Stimulated activated CD8-positive, alpha-beta memory T cell treated with anti-CD3 and anti-CD28 coated beads, Interleukin-4, amount 100 ng/mL, for 1 hour (primary cell): ENCODE measurements at places on chromosomes 11 and 22.

GRCh38 chr11:115891581-115891980 is 387.4 kb upstream of the CADM1 start:
- DNase-seq: no peak

DNA sequence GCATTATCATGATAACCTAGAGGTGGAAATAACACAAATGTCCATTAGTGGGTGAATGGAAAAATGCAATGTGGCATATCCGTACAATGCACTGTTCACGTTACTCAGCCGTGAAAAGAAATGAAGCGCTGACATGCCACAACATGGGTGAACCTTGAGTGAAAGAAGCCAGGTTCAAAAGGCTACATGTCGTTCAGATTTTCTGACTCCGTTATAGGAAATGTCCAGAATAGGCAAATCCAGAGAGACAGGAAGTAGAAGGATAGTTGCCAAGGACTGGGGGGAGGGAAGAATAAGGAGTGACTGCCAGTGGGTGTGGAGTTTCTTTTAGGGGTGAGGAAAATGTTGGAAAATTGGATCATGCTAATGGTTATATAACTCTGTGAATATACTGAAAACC is 133.8 kb downstream of the ATXN10 start:
- DNase-seq: no peak

GRCh38 chr22:22141771-22142591 is 102.6 kb upstream of the VPREB1 start:
- no peak for DNase-seq

GRCh38 chr11:111300569-111300968 is 2.2 kb downstream of the POU2AF3 start:
- no peak for DNase-seq

DNA sequence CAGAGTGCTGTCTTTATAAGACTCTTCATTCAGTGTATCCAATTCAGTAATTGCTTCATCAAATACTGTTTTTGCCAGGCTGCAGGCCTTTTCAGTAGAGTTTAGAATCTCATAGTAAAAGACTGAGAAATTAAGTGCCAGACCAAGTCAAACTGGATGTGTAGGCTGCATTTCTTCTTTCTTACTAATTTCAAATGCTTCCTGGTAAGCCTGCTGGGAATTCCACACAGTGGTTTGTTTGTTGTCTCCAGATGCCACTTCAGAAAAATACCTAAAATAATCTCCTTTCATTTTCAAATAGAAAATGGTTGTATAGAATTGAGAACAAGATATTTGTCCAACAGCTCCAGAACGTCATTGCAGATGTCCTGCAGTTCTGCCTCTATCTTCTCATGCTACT is 34.7 kb downstream of the LDHAL6A start:
- no peak for DNase-seq

DNA sequence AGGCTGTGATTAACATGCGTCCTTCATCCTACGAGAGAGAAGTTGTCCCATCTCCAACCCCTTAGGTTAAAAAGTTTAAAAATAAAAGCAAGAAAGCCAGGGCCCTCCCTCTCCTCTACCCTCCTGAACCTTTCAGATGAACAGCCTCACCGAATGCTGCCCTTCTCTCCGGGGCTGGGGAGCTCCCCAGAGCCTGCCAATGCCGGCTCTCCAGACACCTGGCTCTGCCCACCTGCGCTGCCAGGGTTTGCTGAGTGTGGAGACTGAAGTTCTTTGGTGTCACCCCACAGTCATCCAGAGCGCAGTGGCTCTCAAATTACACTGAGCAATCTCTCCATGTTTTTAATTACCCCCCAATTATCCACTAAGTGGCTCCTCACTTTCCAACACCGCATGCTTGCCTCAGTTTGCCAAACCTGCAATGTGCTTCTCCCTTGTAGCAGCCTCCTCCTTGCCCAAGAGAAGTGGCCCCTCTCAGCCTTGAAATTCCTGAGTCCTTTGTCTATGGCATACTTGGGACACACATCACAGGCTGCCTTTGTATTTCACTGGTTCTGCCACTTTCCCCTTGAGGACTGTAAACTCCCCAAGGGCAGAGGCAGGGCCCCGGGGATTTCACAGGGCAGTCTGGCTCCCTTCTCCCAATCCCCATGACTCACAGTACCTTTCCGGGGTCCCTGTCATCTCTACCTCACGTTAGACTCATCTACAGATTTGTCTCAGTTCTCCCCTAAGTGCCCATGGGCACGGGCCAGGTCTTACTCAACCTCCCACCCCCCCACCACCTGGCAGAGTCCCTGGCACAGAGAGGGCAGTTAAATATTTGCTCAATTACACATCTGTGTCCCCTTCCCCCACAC is 2.0 kb downstream of the MYH9 start:
- no peak for DNase-seq

GRCh38 chr22:28997342-28997741 is 64.3 kb downstream of the C22orf31 start:
- no peak for DNase-seq

GRCh38 chr11:122505304-122506006 is 150.1 kb upstream of the UBASH3B start:
- peak; percentile 7 for DNase-seq

DNA sequence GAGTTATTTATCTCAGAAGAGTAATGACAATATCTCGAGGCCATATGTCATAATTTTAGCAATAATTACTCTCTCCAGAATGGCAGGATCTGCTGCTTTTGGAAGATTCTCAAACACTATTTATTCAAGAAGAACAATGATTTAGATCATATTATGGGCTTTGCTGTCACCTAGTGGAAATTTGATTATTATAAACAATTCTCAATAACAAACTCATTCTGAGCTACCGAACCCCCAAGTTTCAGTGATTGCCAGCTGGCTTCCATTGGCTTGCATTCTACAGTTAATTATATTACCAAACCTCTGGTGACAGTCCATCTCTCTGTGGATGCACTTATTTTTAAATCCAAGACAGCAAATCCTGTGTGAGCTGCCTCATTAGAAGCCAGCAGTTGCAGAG is 27.9 kb upstream of the SLC36A4 start:
- DNase-seq: no peak

- DNase-seq: no peak
Observed at GRCh38 chr11:116109228-116109627, 605.0 kb upstream of the CADM1 start.

- no peak for DNase-seq
Observed at GRCh38 chr11:91293119-91293518, 931.5 kb upstream of the FAT3 start.

- DNase-seq: no peak
Observed at GRCh38 chr22:48868554-48868953, 959.1 kb downstream of the BRD1 start.

- DNase-seq: no peak
Observed at GRCh38 chr11:87722756-87723565, 452.3 kb downstream of the RAB38 start.

GRCh38 chr11:130533113-130533798 is 84.8 kb downstream of the ADAMTS15 start:
- no peak for DNase-seq

DNA sequence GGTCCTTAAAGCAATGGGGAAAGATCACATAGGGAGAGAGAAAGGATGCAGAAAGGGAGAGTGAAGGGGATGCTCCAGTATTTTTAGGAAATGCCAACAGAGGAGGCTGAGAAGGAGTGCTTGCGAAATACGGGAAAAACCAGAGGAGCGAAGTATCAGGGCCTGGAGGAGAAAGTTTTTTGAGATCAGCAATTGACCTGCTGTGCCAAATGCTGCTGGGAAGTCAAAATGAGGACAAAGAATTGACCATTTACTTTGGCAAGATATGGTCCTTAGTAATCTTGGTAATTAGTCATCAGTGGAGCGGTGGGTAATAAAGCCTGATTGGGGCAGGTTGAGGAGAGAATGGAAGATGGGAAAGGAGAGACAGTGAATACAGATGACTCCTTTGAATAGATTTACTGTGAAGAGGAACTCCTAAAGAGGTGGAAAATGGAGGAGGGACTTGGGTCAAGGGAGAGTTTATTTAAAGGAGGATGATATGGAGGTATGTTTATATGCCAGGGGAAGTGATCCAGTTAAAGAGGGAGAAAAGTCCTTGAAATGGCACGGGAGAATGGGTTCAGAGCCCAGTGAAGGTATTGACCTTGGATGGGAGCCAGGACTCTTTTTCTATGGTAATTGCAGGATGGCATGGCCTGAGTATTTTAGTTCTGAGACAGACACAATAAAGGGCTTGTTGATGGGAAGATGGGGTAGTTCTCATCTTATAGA is 111.5 kb downstream of the PKNOX2 start:
- DNase-seq: no peak

DNA sequence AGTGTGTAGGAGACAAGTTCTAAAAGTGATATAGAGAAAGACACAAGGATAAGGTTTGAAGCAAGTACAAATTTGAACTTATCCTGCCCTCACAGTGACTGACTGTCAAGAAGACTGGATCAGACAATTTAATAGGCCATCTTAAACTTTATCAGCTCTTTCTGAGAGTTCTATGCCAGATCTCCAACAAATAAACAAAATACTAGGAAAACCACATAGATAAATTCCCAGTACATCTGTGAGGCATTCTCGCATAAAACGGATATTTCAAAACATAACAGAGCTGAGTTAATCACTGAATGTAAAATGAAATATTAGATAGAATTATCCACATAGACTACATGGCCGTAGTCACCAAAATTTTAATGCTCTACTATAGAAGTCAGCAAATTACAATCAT is 120.9 kb upstream of the LUZP2 start:
- DNase-seq: no peak

GRCh38 chr22:31635638-31636306 is 26.2 kb downstream of the PISD start:
- no peak for DNase-seq

DNA sequence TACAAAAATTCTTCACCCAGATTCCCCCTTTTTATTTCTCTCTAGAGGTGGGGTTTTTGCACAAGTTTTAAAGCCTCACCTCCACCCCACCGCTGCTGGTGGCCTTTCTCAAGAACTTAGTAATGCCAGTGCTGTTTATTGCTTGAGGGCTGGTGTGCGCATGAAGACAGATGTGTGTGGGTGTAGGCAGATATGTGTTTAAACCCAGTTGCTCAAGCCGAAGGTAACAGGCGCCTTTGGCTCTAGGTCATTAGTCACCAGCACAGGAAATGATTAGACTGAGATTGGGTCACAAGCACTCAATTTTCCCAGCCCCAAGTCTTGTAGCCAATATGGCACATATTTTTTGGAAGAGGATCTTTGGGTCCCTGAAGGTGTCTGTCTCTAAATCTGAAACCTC is 2.7 kb upstream of the CLMP start:
- no peak for DNase-seq

DNA sequence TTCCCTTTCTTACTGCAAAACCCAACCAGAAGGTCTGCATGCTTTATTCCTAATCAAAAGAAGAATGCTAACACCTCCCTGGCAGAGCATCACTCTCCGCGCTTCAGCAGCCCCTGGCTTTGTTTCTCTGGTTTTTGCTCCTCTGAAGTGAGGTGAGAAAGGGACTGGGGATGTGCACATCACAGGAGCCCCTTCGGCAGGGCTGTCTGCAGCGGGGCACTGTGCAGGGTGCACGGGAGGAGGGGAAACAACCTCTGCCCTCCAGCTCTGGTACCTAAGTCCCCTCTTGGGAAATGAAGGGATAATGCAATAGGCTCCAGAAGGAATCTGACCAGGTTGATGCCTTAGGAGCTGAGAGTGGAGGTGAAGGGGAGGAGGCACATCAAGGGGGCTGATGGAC is 312.7 kb downstream of the NTM start:
- no peak for DNase-seq

DNA sequence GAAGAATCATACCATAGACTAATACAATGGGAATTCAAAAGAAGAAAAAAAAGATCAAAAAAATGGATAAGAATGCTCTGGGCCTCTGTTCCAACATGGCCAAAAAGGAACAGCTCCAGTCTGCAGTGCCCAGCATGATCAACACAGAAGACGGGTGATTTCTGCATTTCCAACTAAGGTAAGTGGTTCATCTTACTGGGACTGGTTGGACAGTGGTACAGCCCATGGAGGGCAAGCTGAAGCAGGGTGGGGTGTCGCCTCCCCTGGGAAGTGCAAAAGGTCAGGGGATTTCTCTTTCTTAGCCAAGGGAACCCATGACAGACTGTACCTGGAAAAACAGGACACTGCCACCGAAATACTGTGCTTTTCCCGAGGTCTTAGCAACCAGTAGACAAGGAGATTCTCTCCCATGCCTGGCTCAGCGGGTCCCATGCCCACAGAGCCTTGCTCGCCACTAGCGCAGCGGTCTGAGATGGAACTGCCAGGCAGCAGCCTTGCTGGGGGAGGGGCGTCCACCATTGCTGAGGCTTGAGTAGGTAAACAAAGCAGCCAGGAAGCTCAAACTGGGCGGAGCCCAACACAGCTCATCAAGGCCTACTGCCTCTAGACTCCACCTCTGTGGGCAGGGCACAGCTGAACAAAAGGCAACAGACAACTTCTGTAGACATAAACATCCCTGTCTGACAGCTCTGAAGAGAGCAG is 428.4 kb downstream of the MN1 start:
- no peak for DNase-seq

GRCh38 chr11:134231958-134232659 is 7.6 kb downstream of the VPS26B start:
- DNase-seq: no peak

- no peak for DNase-seq
Observed at GRCh38 chr11:133081730-133082452, 450.4 kb downstream of the OPCML start.

DNA sequence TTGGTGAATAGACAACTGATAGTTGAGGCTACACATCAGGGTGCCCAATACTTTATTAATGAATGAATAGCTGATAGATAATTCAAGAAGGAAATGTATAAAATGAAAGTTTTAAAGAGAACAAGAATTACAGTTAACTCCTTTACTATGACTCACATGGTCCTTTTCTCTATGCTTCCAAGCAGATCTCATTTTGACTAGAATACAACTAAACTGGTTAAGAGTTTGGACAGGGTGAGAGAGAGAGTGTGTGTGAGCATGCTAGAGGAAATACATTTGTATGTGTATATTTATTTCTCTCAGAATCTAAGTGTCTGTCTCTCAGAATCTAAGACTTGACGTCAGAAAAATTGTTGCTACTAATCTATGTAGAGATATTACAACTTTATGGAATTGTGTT is 66.7 kb downstream of the SIK2 start:
- DNase-seq: no peak

DNA sequence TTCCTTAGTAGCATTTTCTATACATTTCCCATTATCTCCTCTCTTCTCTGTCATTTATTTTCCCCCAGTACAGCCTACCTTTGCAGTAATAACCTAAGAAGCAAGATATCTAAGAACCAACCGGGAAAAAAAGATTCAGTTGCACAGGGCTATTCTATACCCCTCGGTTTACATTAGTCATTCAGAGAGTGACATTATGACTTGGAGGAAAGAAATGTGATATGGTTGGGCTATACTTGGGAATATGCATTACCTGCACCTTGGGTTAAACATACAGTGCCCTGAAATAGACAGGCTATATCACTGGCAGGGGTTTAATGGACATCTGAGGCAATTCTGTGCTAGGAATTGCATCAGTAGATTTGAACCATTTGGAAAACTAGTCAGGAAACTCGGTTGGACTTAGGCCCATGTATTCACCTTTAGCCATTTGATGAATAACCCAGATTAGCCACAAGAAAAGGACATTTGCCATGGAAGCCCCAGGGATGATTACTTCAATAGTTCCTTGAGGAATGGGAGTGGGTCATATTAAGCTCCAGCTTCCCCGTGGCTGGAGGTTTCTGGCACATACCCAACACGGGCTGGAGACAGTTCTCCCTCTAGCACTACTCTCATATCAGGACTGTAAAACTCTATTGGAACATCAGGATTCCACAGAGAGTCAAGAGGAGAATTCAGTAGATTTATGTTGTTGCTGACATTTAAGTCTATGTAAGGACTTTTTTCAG is 973.2 kb downstream of the NTM start:
- DNase-seq: no peak

GRCh38 chr11:11117730-11118129 is 235.3 kb downstream of the CSNK2A3 start:
- no peak for DNase-seq

- no peak for DNase-seq
Observed at GRCh38 chr11:1755692-1756561, 5.5 kb upstream of the IFITM10 start.
